ENCODE measurements at places on chromosomes 6 and 20. TPM values are rescaled to one million over a fixed set of nuclear protein-coding genes. Genes with fewer than 3 reads are reported as not detected.

GRCh38 chr20:4046926-4047325 lies 31.6 kb upstream of the RNF24 start:
- no peak overlapping the region for H3K27ac ChIP-seq
- H3K36me3 ChIP-seq, result no peaks in the 10 kb centered on the region
- H3K4me1 ChIP-seq, result peaks cover 12% of the 10 kb centered on the region
- H3K4me3 ChIP-seq, result no peak overlapping the region
- H3K27me3 ChIP-seq, result peaks cover 46% of the 10 kb centered on the region

- H3K36me3 ChIP-seq, result no peaks in the 10 kb centered on the region
- peaks cover 18% of the 10 kb centered on the region for H3K27me3 ChIP-seq
These were observed 13.4 kb downstream of the LINC00237 start for GRCh38 chr20:21092806-21093205.

C4A gene
- total RNA-seq, result 5.2 TPM

GRCh38 chr20:6466075-6466810 lies 301.2 kb upstream of the BMP2 start:
- no peaks in the 10 kb centered on the region for H3K27me3 ChIP-seq
- H3K36me3 ChIP-seq, result no peaks in the 10 kb centered on the region
- H3K4me3 ChIP-seq, result no peak overlapping the region
- DNase-seq, result no peak
- no peak overlapping the region for H3K27ac ChIP-seq

GRCh38 chr6:53375847-53376246 lies 27.1 kb upstream of the ELOVL5 start:
- no peaks in the 10 kb centered on the region for H3K4me1 ChIP-seq
- no peaks in the 10 kb centered on the region for H3K36me3 ChIP-seq
- no peaks in the 10 kb centered on the region for H3K27me3 ChIP-seq
- no peak overlapping the region for H3K4me3 ChIP-seq

DNA sequence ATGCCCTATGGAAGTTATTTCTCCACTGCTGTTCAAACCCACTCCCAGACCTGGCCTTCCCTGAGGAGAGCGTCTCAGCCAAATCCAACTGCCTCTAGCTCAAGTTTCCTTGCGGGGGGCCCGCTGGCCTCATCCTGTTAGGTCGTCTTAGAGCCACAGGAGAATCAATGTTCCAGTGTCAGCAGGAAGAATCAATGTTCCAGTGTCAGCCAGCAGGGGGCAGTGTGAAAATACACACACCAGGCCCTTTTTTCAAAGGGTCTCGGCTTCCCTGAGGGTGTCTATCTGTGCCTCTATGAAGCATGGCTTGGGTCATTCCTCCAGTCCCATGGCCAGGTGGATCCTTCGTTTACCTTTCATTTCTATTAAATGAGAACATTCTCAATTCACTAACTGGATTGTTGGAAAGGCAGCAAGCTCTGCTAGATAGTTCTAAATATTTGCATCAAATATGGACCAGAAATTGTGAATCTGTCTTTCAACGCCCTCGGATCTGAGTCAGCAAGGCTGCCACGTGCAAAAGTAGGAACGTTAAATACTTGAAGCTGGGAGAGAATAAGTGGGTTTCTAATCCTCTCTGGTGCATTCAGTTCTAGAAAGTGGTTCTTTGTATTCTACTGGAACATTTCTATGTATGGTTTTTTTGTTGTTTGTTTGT lies 19.2 kb downstream of the PRND start:
- peaks cover 3% of the 10 kb centered on the region for H3K4me1 ChIP-seq
- no peak overlapping the region for H3K27ac ChIP-seq
- H3K36me3 ChIP-seq, result no peaks in the 10 kb centered on the region
- H3K4me3 ChIP-seq, result no peak overlapping the region

DNA sequence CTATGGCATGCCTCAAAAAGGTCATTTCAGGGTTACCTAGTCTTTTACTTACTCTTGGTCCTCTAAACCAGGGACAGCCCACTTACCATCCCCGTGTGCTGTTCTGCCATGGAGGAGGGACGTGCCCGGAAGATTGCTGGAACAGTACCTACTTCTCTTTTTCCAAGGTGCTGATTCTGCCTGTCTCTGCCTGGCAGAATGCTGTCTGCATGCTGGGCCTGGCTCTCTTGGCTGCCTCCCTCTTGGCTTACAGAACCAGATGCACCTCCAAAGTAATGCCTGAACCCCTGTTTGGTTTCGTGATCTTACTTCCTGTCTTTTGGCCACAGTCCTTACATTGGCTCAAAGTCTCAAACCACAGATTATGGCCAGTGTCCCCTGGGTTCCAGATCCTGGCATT lies 120.7 kb upstream of the NT5E start:
- H3K4me3 ChIP-seq, result no peak overlapping the region
- H3K27me3 ChIP-seq, result no peaks in the 10 kb centered on the region
- DNase-seq, result no peak
- H3K27ac ChIP-seq, result no peak overlapping the region
- H3K36me3 ChIP-seq, result no peaks in the 10 kb centered on the region
- H3K4me1 ChIP-seq, result no peaks in the 10 kb centered on the region

GRCh38 chr6:134431421-134431859 lies 113.5 kb upstream of the SGK1 start:
- peaks cover 16% of the 10 kb centered on the region for H3K4me1 ChIP-seq
- DNase-seq, result no peak
- no peaks in the 10 kb centered on the region for H3K27me3 ChIP-seq
- H3K4me3 ChIP-seq, result no peak overlapping the region

- H3K4me3 ChIP-seq, result no peak overlapping the region
- H3K27me3 ChIP-seq, result no peaks in the 10 kb centered on the region
- DNase-seq, result no peak
- H3K4me1 ChIP-seq, result no peaks in the 10 kb centered on the region
- no peaks in the 10 kb centered on the region for H3K36me3 ChIP-seq
These were observed 211.7 kb downstream of the LMBRD1 start for GRCh38 chr6:69584913-69585729.

FAM83D gene
- total RNA-seq, result 57.7 TPM

SLC17A2 gene
- total RNA-seq, result not detected

KCNQ2 gene
- 112 TPM for total RNA-seq

DNA sequence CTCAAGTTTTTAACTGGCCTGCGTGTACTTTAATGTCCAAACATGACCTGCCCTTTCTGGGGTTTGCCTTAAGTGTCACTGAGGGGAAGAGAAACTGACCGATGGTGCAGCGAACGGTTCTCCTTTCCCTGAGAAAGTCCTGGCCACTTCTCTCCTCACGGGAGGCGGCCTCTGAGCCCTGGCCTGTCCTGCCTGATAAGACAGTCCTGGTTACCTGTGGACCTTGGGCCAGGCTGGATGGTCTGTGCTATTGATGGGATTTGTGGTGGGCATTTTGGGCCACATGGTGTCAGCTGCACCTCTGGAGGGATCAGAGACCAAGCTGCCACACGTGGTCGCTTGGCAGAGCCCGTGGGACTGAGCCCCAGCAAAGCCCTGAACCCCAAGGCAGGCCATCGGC lies 11.6 kb upstream of the NTSR1 start:
- no peaks in the 10 kb centered on the region for H3K36me3 ChIP-seq
- no peak overlapping the region for H3K4me3 ChIP-seq
- no peak overlapping the region for H3K27ac ChIP-seq
- no peak for DNase-seq

- H3K36me3 ChIP-seq, result peaks cover 17% of the 10 kb centered on the region
- no peak overlapping the region for H3K27ac ChIP-seq
- no peaks in the 10 kb centered on the region for H3K4me1 ChIP-seq
- no peak for DNase-seq
- H3K27me3 ChIP-seq, result peaks cover 25% of the 10 kb centered on the region
- no peak overlapping the region for H3K4me3 ChIP-seq
These were observed 7.7 kb upstream of the IRF4 start for GRCh38 chr6:383856-384255.

GRCh38 chr6:138026342-138026741 lies 80.9 kb downstream of the PERP start:
- H3K27me3 ChIP-seq, result no peaks in the 10 kb centered on the region
- H3K36me3 ChIP-seq, result no peaks in the 10 kb centered on the region
- H3K4me3 ChIP-seq, result no peak overlapping the region
- H3K4me1 ChIP-seq, result no peaks in the 10 kb centered on the region
- no peak for DNase-seq

DNA sequence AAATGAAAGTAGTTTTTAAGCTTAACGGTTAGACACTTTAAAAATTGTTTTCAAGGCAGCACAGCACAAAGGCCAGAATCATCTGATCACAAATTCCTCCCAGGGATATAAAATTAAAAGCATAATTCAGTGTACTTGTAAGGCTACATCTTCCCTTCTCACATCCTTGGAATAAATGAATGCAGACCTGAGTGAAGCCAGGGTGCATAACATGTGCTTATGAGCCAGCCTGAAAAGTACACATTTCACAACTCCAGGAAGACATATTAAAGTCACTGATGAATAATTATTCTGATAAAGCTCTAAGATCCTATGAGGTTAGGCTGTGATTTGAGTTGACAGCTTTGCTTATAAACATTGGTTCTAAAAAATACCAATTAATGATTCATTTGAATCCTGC lies 163.6 kb downstream of the BTBD9 start:
- no peaks in the 10 kb centered on the region for H3K36me3 ChIP-seq
- H3K4me3 ChIP-seq, result no peak overlapping the region
- peaks cover 41% of the 10 kb centered on the region for H3K4me1 ChIP-seq
- no peak overlapping the region for H3K27ac ChIP-seq
- H3K27me3 ChIP-seq, result no peaks in the 10 kb centered on the region

BEND6 gene
- 1.5 TPM for total RNA-seq

DNA sequence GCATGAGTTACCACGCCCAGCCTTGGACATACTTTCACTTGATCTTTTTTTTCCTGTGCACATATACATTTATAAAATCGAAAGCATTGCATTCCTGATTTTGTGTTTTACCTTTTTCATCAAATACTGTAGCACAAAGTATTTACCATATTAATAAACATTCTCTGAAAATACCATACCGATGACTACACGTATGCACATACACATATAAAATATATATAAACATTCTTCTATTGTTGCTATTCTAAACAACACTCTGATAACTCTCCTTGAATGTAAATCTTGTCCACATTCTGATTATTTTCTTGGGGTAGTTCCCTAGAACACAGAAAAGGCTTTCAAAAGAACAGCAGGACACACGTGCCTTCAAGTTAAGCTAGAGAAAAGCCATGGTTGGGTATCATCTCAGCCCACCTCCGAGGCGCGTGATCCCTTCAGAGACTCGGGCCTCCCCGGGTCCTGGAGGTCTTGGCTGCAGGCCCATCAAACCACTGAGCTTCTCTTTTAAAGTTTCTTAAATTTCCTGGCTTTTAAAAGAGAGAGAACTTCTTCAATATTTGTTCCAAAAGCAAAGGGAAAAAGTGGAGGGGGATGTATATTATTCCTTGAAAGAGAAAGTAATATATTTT lies 198.1 kb downstream of the MYLK4 start:
- H3K36me3 ChIP-seq, result peaks cover 4% of the 10 kb centered on the region
- no peak for DNase-seq
- no peaks in the 10 kb centered on the region for H3K4me1 ChIP-seq
- no peak overlapping the region for H3K27ac ChIP-seq

GRCh38 chr20:2002365-2002764 lies 8.5 kb upstream of the PDYN start:
- H3K27me3 ChIP-seq, result peaks cover 12% of the 10 kb centered on the region
- no peak overlapping the region for H3K27ac ChIP-seq
- no peak overlapping the region for H3K4me3 ChIP-seq
- DNase-seq, result no peak
- peaks cover 18% of the 10 kb centered on the region for H3K4me1 ChIP-seq

DNA sequence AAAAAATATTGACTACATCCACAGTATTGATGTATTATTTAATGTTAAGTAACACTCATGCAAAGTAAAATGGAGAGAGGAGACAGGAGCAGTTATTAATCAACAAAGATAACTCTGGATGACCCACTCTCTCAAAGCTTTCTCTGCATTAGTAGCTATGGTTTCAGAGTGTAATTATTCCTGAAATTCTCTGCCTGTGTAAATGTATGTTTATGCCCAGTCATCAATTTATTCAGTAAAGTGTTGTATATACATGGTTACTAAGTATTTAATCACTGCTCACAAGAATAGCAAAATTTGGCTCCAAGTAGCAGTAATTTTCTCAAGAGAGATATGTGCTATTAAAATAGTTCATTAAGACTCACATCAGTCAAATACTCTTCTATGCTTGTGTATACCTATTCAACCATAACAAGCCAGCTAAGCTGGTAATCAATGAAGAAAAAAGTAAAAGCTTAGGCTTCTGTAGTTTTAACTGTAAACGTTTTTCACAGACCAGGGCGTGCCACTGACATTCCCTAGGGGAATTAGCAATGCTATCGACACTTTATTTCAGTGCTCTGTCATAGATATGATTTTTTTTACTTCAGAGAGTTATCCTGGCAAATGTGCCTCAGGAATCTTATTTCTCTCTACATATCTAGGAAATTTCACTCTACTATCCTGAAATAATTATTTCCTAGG lies 54.0 kb upstream of the RAB32 start:
- DNase-seq, result no peak
- no peaks in the 10 kb centered on the region for H3K4me1 ChIP-seq
- H3K27ac ChIP-seq, result no peak overlapping the region
- H3K36me3 ChIP-seq, result no peaks in the 10 kb centered on the region
- H3K27me3 ChIP-seq, result no peaks in the 10 kb centered on the region
- no peak overlapping the region for H3K4me3 ChIP-seq

DNA sequence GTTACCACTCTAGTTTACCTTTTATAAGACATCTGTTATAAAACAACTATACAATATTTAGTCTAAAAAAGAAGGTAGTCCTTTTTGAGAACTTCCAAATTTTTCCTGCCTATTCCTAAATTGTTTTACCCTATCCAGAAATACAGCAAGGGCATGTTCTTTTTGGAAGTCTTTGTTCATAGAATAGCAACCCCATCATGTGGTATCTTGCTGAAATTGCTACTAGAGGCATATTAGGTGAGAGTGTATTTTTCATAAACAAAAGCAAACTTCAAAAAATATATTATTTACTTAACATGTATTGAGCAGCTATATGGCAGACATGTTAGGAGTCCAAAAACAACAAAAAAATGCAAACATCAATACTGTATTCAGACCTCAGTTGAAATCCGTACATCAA lies 371.8 kb upstream of the NRSN1 start:
- H3K4me1 ChIP-seq, result no peaks in the 10 kb centered on the region
- H3K27me3 ChIP-seq, result no peaks in the 10 kb centered on the region
- DNase-seq, result no peak

GRCh38 chr20:8005033-8005432 lies 14.5 kb downstream of the TMX4 start:
- H3K27ac ChIP-seq, result no peak overlapping the region
- H3K27me3 ChIP-seq, result no peaks in the 10 kb centered on the region
- no peak for DNase-seq
- no peaks in the 10 kb centered on the region for H3K36me3 ChIP-seq

Measured in WTC11 (cell line).